Hepatic stellate cell (primary cell): ENCODE measurements at places on chromosomes 4 and X.

GRCh38 chr4:185730849-185731608 lies 81.0 kb downstream of the SORBS2 start:
- DNase-seq = no peak

- DNase-seq = no peak
Measured at GRCh38 chr4:73139245-73139644, 69.7 kb upstream of the COX18 start.

- DNase-seq = no peak
Measured at GRCh38 chr4:7029212-7029611, 14.0 kb upstream of the TADA2B start.

DNA sequence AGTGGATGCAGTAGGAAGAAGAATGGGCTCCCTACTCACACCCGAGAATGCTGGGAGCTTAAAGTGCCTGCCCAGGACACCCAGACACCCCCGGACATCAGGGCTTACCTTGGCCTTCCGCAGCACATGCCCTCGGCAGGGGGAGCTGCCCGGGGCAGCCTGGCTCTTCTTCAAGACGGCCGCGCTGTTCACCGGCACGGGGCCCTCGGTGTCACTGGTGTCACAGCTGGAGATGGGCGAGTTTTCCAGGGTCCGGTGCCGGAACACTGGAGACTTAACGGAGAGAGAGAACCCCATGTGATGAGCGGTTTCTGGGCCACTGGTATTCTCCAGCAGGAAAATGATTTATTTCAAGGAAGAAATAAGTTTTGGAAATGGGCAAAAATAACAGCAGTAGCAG lies 170.9 kb downstream of the AFAP1 start:
- no peak for DNase-seq

GRCh38 chr4:147855571-147856009 lies 123.7 kb downstream of the ARHGAP10 start:
- DNase-seq = no peak

DNA sequence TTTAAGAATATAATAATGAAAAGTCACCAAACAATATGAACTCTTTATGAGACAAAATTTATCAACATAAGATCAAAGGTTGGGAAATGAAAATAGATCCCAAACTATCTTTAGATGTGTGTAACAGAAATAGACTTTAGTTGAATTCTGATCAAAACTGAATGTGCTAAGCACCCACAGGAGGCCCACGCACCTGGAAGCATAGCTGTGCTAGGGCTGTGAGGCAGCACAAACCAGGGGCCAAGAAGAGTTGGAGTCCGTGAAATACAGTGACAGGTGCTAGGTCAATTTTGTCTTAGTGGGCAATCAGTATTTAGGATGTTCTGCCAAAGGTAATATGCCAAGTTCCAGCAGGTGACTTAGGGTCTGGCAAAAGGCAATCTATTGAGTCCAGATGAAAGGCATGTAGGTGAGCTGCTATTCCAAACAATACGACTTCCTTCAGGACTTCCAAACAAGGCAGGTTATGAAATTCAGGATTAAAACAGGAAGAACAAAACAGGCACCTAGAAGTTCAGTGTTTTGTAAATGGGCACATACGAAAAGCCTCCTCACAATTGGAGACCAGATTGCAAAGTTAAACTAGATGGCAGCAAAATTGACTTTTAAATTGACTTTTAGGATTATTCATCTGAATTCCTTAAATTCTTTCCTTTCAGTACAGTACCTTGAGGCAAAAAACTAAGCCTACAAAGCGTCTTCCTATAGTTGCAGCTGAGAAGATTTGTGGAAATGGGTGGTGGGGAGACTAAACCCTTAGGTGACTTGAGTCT lies 4.7 kb upstream of the PCDH18 start:
- no peak for DNase-seq

DNA sequence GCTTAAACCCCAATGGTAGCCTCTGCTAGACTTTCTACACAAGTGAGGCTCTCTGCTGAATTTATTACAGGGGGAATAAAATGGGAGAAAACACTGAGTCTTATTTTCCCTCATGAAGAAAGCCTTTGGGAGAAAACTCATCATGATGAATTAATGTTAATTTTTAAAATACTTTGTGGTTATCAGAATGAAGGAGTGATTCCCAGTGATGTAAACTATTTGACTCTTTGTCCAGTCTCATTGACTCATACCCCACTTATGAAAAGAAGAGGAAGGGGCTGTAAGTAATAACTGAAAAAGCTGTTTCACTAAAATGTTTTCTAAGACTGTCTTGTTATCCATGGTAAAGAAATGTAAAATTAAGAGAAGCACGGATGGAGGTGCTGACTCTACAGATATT lies 208.8 kb downstream of the GRIA3 start:
- DNase-seq = no peak

GRCh38 chrX:22486296-22486695 lies 213.6 kb downstream of the CBLL2 start:
- DNase-seq = no peak

DNA sequence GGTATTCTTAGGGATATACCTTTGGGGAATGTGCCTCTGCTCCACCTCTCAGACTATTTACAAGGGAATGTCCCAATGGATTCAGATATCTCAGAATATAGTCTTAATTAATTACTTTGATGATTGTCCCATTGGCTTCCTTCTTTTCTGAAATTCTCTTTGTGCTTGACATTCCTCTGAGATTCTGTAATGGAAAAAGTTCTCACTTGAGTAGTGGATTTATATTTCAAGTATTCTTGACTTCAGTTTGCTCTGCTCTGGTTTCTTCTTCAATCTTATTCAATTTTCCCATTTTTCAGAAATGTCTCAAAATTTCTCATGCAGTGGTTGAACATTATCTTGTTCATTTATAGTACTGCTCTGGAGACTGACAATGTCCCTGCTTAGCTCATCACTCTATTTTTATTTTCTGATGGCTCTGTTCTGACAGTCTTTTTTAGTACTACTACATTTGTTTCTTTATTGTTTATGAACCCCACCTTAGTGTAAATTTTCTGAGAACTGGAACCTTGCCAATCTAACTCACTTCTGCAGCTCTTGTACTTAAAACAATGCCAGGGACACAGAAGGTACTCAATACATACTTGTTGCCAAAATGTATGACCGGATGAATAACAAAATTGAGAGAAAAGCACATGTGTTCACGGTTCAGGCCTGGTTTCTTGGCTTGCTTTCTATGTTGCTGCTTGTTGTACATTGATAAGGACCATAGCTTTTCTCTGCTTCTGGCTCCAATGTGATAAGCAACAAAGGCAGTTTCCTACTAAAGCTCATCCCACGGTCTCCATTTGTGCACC lies 471.7 kb downstream of the GASK1B start:
- DNase-seq = no peak

DNA sequence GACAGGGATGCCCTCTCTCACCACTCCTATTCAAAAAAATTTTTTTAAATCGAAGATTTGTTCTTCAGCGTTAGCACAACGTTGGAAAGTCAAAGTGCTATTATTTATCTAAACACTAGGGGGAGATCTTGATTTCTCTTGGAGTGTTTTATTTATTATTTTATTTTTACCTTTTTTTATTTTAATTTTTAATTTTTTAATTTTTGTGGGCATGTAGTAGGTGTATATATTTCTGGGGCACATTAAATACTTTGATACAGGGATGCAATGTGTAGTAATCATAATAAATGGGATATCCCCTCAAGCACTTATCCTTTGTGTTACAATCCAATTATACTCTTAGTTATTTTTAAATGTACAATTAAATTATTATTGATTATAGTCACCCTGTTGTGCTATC lies 37.4 kb upstream of the SLC10A4 start:
- DNase-seq = no peak

GRCh38 chr4:168812806-168813205 lies 197.2 kb downstream of the CBR4 start:
- peak; percentile 34 for DNase-seq

DNA sequence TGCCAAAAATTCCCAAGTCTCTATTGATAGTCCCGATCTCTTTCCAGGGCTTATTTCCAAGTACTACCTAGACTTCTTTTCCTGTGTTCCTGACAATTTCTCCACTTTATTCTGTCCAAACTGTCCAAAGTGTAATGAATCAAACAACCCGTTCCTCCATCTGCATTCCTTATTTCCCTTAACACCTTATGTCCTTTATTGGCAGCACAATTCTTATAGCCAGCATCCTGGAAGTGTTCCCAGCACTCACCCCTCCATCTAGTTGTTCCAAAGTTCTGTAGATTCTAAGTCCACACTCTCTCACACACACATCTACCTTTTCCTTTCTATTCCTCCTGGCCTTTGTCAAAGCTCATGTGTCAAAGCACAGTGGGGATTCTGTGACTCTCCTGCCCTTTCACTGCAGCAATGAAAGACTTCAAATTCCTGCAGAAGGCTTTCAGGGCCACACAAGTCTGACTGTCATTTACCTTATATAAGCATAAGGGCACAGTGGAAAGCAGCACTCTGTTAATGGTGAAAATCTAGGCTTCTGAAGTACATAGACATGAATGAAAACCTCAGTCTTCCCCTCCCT lies 22.1 kb downstream of the LIMCH1 start:
- DNase-seq = no peak

GRCh38 chr4:139852612-139853269 lies 187.1 kb downstream of the MGST2 start:
- DNase-seq = no peak

GRCh38 chr4:183443655-183444213 lies 702 bp upstream of the CDKN2AIP start:
- no peak for DNase-seq

DNA sequence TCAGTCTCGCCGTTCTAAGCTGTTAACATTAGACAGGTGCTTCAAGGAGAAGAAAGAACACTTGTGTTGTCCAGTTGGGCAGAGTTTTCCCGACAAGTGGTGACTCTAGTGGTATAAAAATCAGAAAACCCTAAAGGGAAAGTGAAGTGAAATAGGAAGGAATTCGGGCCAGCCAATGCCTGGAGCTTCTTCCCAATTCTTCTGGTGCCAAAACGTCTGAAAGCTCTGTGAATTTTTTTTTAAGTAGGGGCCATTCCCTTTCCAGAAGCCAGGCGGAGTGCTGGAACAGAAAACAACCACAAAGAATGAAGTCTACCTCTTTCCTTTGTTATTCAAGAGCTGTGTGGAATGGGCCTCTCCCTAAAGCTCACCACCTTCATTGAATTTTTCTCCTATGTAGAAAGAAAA lies 43.1 kb upstream of the PPARGC1A start:
- DNase-seq = no peak

- no peak for DNase-seq
Measured at GRCh38 chr4:118772081-118772766, 63.7 kb downstream of the SEC24D start.

GRCh38 chr4:118760493-118760892 lies 75.3 kb downstream of the METTL14 start:
- no peak for DNase-seq

DNA sequence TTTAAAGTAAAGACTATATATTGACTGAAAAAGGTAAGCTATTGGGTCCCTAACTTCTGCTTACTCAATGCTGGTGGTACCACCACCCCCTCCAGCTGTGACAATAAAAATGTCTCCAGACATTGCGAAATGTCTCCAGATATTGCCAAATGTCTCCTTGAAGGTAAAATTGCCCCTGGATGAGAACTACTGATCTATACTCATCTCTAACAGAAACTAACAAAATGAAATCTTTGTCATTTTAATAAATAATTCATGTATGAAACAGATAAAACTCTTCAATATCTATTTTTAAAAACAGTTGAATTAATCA lies 20.1 kb downstream of the CLTRN start:
- no peak for DNase-seq

- DNase-seq = no peak
Measured at GRCh38 chr4:113952452-113953029, 26.9 kb downstream of the ARSJ start.

GRCh38 chr4:78610546-78611214 lies 59.1 kb downstream of the ANXA3 start:
- DNase-seq = no peak

- DNase-seq = no peak
Measured at GRCh38 chr4:80206521-80207171, 9.3 kb downstream of the PRDM8 start.

DNA sequence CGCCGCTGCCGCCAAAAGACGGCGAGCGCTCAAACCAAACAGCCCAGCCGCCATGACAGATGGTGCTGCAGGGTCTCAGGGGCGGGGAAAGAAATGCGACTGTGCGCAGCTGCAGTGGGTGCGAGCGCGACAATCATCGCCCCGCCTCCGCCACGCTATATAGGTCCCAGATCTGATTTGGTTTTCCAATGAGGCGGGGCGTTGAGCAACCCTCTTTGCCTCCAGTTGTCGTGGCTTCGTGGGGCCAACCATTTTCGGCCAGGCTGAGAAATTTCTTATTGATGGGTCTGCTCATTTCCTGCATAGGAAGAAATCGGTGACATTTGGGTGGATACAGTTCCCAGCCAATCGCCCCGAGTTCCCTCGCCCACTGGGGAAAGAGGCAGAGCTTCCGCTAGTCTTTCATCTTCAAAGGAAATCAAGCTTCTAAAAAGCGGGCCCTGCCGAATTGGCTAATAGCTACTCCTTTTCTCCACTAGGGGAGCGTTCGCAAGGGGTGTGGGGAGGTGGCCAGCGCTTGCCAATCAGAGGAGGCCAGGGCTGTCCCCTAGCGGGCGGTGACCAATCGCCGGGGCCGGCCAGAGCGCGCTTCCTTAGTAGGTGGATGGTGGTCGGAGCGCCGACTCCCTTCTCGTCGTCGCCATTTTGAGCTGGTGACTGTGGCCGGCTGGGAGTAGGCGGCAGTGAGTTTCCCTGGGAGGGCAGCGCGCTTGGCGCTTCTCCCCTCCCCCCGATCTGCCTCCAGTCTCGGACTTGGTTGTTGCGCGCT lies at the start of the genes NDUFB11 and RBM10:
NDUFB11 (minus strand) TSS at position 77 of the 769 bp plus-strand sequence; CDS start at position 54, 23 bp downstream.
RBM10 (plus strand) TSS at position 596 of the 769 bp plus-strand sequence. CDS start 2,261 bp downstream, outside the sequence.
- DNase-seq = peak; percentile 89

- peak; percentile 12 for DNase-seq
Measured at GRCh38 chr4:182578402-182578801, 335.2 kb downstream of the TENM3 start.

GRCh38 chr4:158159718-158160094 lies 13.1 kb downstream of the GASK1B start:
- DNase-seq = no peak

- DNase-seq = peak; percentile 68
Measured at GRCh38 chrX:39972340-39972739, 125.4 kb downstream of the BCOR start.

DNA sequence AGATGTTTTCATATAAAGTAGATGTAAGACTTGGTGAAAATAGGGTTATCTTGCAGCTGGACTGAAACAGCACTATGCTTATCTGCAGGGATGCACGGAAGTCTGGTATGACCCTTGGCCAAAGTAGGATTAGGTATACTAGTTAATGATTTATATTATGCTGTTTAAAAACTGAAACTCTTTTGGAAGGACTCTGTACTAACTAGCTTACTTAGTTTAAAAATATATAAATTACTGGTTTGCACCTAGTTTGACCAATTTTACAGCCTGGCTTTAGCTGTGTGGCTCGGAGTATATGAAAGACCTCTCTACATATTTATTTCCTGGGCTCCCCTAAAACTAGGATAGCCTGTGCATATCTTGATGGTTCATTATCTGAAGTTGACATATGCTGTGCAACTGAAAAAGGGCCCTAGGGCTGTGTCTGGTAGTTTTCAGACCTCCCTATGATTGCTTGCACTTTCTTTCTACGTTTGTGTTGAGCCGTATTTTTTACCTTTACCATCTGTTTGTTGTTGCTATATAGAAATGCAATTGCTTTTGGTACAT lies 89.2 kb downstream of the TMEM144 start:
- no peak for DNase-seq
